ENCODE measurements at places on chromosomes 7 and 10.
A peak's percentile ranks its signal among the peaks of the same experiment; 100 is the strongest.

GRCh38 chr7:17497549-17498167 is 199.2 kb downstream of the AHR start:
- DNase-seq: no peak

GRCh38 chr10:90816466-90816865 is 41.4 kb downstream of the HTR7 start:
- no peak for DNase-seq

DNA sequence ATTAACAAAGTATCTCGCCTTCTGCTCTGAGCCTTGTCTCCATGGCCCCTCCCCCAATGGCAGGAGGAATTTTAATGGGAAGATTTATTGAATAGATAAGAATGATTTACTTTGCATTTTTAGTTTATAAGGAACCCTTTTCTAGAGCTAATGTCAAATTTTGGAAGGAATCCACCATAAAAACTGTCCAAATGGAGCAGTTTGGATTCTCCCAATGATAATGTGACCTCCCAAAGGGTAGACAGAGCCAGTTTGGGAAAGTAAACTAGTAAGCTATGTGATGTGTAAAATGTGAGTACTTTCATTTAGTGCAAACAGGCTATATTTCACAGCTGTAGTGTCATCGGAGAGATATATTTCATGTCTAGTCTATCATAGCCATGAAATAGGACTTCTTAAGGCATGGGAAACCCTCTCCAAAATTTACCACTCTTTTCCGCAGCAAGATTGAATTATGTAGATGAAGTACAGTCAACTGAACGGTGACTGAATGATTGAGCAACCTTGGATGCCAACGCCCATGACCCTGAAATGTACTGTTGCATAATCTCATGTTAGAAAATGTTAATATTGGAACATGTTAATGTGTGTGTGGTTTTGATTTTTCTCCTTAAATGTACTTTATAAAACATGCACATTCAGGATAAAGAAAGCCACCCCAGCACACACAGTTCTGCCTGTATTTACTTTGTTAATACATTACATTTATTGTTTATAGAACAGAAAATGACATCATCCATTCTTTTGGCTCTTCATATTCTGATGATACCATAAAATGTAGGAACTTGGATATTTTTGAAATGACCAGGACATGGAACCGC is 140.6 kb downstream of the NRP1 start:
- no peak for DNase-seq

- no peak for DNase-seq
Measured at GRCh38 chr10:95867866-95868265, 39.9 kb upstream of the CC2D2B start.

DNA sequence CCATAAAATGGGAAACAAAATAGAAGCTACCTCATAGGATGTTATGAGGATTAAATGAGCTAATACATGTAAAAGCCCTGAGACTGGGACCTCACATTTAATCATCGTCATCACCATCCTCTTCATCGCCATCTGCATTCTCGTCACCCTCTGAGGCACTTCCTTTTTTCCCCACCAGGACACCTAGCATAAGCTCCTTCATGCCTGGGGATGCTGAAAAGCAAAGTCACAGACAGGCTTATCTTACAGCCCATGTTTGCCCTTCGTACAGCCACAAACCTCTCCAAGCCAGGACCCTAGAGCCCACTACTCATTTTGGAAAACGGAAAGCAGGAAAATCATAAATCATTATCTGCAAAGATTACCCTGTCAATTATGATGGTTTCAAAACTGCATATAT is 249.6 kb downstream of the GPAM start:
- DNase-seq: no peak

- DNase-seq: no peak
Measured at GRCh38 chr10:75272896-75273295, 37.1 kb upstream of the COMTD1 start.

- DNase-seq: no peak
Measured at GRCh38 chr7:81248420-81248819, 329.6 kb upstream of the SEMA3C start.

DNA sequence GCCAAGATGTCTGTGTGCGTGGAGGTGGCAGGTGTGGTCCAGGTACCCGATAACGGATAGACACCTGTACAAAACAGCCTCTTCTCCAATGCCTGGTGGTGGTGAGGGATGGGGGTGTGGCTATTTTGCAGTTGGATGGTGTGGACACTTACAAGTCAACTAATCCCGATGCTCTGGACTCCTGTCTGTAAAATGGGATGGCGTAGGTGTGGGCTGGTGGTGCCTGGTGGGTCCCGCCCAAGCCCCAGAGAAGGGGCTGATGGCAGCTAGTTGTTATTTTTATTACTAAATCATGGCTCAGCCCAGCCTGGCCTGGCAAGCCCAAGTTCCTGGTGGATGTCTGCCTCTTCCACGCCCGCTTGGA is 22.3 kb downstream of the GTF2IRD1 start:
- no peak for DNase-seq

DNA sequence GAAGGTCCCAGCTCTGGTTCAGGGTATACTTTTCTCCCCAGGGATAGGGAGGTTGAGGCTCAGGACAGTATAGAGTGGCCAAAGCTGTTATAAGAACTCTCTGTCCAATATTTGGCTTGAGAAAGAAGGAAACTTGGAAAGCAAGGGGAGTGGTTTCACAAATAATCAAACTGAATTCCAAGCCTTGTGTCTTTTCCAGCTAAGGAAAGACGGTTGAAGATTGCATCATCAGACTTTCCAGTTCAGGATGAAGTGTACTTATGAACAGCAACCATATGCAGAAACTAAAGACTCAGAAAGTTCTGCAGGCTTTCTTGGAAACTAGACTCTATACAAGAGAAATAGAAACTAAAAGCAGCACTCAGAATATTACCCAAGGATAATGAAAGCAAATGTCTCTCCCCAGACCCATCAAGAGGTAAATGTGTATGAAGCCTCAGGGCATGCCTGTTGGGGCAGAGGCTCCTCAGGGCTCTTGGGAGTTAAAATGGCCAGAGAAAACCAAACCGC is 46.4 kb downstream of the RAMP3 start:
- DNase-seq: no peak

GRCh38 chr7:112124061-112124766 is 82.0 kb downstream of the DOCK4 start:
- no peak for DNase-seq

DNA sequence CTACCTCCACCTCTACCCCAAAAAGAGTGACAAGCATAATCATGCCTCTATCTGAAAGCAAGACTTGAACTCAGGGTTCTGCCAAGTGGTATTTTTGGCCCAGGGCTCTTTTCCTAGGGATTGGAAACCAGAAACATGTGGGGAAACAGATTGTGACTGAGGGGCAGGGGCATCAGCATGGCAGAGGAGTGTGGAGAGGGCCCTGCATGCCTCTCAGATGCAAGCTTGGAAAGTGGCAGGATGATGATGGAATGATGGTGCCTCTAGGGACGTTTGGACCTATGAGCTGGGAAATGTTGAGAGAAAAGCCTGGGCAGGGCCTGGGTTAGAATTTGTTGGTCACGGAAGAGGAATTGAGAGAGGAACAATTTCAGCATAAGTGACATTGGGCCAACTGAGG is 78.4 kb upstream of the LEP start:
- no peak for DNase-seq

DNA sequence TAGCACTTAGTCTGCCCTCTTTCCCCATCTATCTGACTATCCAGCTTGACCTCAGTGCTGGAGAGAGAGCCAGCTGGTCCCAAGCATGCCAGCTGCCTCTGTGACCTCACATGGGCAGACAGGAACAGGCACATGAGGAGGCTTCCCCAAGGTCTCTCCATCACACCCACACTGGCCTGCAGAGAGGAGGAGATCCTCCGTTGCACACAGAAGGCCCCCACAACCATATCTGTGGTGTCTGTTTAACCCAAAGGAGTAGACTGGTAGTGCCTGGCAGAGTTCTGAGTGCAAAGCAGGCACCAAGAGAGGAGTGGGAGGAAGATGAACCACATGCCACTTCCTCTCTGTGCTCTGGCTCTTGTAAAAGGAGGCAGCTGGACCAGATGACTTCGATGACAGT is 4.8 kb upstream of the ANK3 start:
- no peak for DNase-seq

DNA sequence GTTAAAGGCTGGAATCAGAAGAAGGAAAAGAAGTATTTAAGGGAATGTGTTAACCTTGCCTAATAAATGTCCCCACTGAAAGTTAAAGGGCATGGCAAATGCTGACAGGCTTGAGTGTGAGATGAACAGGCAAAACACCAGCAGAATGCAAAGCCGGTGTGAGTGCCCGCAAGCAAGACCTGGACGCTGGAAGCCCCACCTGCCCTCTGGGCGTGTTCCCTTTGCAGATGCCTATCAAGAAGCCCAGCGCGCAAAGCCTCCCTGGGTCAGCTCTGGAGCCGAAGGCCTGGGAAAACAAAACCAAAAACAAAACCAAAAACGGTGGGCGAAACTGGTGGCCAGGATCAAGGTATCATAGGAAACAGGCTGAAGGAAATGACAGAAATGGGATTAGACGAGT is 200.3 kb downstream of the SFMBT2 start:
- no peak for DNase-seq

DNA sequence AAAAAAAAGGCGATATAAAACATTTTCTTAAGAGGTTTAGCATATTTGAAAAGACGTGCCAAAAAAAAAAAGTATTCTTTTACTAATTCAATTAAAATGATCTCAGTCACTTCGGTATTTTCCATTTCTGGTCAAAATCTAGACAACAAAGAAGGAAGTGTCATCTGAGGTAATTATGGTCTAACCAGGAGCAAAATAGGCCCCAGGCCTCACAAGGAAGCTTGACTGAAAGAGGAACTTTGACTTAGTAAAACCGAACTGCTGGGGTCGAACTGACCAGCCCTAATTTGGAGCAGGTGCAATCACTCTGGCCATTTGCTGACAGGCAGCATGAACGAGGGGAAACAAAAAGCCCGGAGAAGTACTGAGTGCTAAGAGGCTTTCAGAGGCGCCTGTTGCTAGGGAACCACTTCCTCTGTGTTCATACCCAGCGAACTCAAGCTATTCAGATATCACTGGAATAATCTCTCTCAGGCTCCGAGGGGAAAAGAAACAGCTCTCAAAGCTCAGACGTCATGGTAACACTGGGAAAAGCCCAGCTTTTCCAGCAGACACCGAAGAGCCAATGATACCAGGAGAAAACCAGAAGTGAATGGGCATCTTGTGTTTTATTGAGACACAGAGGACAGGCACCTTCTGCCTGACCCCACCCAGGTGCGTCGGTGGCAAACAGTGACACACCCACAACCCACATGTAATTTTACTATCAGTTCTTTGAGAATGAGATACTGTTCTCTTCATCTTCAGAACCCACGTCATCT is 126.5 kb downstream of the FAM107B start:
- peak; percentile 46 for DNase-seq

DNA sequence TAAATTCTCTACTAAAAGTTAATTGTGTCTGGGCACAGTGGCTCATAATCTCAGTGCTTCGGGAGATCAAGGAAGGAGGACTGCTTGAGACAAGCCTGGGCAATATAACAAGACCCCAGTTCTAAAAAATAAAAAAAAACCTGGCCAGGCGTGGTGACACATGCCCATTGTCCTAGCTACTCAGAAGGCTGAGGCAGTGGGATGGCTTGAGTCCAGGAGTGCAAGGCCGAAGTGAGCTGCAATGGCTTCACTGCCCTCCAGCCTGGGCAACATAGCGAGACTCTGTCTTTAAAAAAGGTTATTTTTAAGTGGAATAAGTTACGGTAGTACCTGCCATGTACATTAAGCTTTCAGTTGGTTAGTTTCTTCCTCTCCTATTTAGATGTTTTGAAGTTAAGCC is 28.9 kb downstream of the CDK14 start:
- DNase-seq: no peak

DNA sequence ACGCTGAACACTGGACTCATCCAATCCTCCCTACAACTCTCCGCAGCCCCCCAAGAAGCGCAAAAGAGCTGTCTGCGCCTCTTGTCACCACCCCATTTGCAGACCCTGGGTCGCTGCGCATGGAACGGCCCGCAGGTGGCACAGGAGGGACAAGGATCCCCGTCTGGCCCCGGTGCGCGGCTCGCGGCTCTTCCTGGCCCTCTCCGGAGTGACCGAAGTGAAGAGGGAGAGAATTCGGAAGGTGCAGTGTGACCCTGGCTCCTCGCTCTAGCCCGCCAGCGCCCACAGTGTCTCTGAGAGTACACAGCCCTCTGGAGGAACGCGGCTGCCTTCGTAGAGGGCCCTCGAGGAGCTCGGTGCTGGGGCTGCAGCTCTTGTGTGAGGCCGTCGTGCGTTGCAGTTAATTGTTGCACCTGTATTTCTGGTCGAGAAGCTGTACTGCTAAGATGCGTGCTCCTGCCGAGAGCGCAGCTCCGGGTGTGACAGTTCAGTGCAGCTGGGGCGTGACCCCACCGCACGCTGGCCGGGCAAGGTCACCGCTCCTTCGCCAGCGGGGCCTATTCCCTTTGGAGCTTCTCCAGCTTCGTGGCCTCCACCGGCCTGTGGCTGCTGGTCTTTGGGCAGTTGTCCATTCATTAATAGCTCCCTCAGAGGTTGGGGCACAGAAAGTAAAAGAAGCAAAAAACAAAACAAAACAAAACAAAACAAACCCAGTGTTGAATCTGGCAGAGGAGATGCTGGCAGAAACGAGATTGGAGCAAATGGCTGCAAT is 119.0 kb downstream of the SEC23IP start:
- DNase-seq: no peak

- no peak for DNase-seq
Measured at GRCh38 chr7:28378574-28379149, 33.7 kb upstream of the CREB5 start.

GRCh38 chr7:16685535-16685934 is 39.6 kb downstream of the BZW2 start:
- DNase-seq: no peak

DNA sequence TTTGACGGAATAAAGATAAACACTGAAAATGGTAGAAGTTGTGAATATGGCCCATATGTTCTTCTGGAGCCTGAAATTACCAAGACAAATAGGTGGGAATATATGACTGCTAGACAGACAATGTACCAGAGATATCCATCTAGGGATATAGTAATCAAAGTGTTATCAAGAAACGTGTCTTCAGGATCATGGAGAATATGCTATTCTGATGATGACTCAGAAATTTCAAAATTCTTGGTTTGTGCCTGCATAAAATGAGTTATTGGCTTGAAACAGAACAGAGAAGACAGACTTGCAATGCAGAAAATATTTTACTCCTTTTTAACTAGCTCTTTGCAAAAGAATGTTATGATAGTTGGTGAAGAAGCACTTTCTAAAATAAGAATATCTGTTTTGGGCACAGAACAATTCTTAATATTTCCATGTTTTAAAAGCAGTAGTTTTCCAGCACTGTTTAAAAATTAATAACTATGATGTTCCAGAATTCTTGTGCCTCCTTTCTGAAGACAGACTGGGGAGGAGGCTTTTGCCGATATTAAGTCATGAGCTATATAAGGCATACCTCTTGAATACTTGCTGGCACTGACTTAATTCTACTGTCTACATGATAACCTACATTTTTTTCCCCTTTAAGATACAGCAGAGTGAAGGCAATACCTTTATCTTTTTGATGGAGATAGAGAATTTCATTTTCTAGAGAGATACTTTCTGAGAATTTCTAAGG is 34.4 kb upstream of the CABCOCO1 start:
- no peak for DNase-seq

- no peak for DNase-seq
Measured at GRCh38 chr7:8762803-8763202, 329.4 kb downstream of the NXPH1 start.
